ENCODE measurements at places on chromosomes 3 and 15.

- no peak for DNase-seq
Measured at GRCh38 chr15:78831229-78832207, 20.3 kb upstream of the ADAMTS7 start.

GRCh38 chr15:58369261-58369701, 62.5 kb upstream of the LIPC start:
- DNase-seq = no peak

- no peak for DNase-seq
Measured at GRCh38 chr3:115982629-115983028, 359.3 kb downstream of the GAP43 start.

DNA sequence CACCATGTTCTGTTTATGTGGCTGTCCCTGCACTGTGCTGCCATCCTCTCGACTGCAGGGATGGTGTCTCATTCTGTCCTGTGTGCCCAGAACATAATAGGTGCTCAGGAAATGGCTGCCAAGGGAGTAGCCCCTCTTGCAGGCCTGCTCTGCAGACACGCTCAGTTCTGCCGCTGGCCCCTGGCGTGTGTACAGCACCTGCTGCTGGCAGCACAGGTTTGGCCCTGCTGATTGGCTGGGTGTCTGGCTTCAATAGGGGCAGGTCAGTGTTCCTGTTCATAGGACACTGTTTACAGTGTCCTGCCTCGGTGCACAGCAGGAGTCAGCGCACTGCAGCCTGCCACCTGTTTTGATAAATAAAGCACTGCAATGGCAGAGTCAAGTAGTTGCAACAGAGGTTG, 146.9 kb downstream of the DNAJB8 start:
- DNase-seq = no peak

DNA sequence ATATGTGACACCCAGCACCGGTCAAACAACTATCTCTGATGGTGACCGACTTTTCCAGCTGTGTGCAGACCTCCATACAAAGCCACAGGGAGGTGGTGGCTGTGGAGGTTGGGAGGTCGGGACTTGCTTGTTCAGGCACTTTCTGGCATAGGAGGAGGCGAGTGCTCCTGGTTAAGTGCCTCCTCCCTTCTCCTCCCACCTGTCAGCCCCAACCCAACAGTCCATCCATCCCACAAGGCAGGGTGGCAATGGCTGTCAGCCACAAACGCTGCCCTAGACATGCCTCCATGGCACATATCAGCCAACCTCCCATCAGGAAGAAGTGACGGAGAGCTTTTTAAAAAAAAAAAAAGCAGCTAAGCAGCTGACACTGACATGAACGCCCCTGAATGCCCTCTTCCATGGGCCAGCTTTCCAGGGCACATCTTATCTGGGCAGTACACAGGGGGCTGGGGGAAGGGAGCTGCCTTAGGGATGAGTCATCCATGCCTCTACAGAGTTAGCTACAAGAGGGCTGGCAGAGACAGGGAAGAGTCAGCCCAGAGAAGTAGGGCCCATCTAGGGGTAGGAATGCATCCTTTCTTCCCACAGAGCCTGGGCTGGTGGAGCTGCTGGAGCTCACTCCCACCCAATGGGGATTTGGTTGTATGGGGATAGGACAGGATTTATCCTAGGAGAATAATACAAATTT, 41.2 kb downstream of the CCDC12 start:
- peak; percentile 97 for DNase-seq

- no peak for DNase-seq
Measured at GRCh38 chr3:87351937-87352336, 75.6 kb upstream of the POU1F1 start.

DNA sequence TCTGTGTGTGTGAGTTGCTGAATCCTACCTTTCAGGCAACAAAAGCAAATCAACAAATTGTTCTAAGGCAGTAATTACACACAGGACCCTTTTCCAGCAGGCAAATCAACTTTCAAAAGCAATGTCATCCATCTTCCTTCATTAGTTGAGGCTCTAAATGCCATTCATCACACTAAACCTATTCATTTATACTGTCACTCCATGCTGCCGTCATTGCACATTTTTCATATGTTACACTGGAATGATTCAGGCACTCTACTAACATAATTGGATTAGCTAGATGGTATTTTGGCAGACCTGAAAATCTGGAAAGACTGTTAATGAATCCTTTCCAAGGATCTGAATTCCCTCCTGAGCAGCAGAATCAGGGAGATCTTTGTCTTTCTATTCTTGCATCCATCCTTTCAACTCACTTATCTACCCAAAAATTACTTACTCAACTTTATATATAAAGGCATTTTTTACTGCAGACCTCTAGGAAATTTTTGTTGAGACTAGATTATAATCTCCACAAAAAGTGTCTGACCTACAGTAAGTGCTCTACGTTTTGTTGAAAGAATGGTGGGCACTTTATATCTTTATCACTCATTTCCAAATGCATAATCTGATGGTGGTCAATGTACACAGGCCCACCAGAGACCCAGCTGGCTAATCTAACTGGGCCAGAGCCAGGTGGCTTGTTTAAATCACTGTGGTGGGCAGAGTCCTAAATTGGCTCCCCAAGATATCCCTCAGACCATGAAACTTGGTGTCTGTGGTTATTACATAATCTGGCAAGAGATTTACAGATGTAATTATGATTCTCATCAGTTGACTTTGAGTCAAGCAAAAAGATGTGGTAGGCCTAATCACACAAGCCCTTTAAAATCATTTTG, 25.0 kb downstream of the MIX23 start:
- peak; percentile 76 for DNase-seq

- DNase-seq = no peak
Measured at GRCh38 chr15:89632563-89633430, 22.5 kb downstream of the KIF7 start.

- DNase-seq = no peak
Measured at GRCh38 chr15:39269352-39269751, 311.5 kb upstream of the THBS1 start.

- DNase-seq = no peak
Measured at GRCh38 chr3:197256836-197257444, 41.5 kb downstream of the DLG1 start.

- DNase-seq = peak; percentile 20
Measured at GRCh38 chr3:122458992-122459391, 43.1 kb upstream of the WDR5B start.

- DNase-seq = no peak
Measured at GRCh38 chr15:29428925-29429573, 159.4 kb upstream of the NSMCE3 start.

DNA sequence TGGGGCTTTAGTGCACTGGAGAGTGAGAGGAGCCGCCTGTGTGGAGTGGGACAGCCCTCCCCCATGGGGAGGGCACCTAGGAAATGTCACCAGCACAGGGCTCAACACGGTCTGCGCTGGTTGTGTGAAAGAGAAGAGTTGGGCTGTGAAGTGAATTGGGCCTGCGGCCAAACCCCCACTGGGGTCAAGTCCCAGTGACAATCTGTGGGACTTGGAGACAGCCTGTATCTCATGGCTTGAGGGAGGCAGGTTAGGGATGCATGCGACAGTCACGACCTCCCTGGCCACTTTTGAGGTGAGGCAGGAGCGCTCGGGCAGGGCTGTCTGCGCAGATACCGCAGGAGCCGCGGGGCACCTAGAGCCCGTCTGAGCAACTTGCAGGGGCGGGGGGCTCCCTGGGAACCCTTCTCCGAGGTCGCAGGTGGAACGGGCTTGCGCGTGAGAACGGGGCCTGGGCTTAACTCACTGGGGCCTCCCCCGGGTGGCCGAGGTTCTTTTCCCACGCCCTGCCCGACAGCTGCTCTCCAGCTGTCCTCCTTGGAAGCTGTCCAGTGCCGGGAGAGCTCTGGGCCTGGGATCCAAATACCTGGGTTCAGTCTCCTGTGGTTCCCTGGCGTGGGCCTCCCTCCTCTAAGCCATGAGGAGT, 77.4 kb downstream of the SNRK start:
- DNase-seq = no peak

DNA sequence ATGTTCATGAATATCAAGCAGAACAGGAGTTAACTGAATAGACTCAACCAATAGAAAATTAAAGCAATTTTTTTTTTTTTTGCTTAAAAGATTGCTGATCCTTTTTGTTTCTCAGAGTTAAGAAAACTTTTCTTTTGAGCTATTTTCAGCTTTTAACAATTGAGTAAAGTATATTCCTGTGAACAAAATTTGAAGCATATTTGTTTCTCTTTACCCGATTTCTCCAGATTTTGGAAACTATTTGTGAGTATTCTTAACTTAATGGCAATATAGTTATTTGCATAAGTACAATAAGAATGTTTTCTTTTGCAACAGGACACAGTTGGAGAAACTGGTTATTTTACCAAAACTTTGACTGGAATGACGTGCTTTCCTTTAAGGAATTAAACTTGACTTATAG, 53.4 kb upstream of the C15orf39 start:
- no peak for DNase-seq

- no peak for DNase-seq
Measured at GRCh38 chr3:30962084-30962483, 67.6 kb upstream of the GADL1 start.

DNA sequence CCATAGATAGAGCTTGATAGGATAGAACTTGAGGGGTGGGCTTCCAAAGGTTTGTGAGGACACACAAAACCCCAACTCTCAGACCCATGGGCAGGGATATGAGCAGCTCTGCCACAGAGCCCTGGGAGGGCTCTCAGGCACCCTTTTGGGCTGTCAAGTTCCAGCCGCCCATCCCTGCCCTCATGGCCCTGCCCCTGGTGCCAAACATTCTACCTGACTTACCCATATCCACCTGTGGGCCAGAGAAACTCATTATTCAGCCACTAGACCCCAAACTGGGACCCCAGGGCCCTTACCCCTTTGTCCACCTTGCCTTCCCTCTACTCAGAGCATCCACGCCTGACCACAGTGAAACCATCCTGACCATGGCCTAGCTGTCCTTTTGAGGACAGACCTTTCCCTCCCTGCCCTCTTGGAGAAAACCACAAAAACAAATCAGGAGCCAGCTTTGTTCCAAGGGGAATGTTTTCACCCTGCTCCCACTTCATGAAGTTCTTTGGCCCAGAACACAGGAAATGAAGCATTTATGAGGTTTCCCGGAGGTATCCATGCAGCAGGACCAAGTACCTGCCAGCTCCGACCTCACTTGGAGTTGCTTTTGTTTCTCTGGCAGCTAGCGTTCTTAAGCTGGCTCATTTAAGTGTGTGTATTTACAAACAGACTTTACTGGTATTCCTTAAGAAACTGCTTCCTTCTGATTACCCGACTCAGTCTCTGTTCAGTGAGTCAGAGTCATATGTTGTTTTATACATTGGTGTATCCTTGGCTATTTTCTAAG, 34.2 kb upstream of the GALNT15 start:
- peak; percentile 80 for DNase-seq

Data from retinal pigment epithelial cell (primary cell).